ENCODE measurements at places on chromosomes 1 and 21.
A peak's percentile ranks its signal among the peaks of the same experiment; 100 is the strongest.

DNA sequence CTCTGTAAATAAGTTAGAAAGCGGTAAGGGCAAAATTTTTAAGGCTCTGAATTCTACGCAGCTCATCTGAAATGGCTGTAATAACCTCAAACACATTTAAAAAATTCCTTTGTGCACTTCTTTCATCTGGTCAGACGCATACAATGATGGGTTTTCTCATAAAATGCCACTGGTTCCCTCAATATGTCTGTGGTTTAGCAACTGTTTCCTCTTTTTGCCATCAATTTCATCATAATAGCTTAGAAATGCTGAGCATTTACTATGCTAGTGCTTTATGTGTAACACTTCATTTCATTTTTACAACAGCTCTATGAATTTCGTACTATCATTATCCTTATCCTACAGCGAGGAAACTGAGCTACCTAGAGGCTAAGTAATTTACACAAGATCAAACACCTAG, 35.3 kb upstream of the DMRTA2 start:
- ATAC-seq: no peak

- ATAC-seq: no peak
Observed at GRCh38 chr1:61419657-61420056, 305.3 kb downstream of the TM2D1 start.

DNA sequence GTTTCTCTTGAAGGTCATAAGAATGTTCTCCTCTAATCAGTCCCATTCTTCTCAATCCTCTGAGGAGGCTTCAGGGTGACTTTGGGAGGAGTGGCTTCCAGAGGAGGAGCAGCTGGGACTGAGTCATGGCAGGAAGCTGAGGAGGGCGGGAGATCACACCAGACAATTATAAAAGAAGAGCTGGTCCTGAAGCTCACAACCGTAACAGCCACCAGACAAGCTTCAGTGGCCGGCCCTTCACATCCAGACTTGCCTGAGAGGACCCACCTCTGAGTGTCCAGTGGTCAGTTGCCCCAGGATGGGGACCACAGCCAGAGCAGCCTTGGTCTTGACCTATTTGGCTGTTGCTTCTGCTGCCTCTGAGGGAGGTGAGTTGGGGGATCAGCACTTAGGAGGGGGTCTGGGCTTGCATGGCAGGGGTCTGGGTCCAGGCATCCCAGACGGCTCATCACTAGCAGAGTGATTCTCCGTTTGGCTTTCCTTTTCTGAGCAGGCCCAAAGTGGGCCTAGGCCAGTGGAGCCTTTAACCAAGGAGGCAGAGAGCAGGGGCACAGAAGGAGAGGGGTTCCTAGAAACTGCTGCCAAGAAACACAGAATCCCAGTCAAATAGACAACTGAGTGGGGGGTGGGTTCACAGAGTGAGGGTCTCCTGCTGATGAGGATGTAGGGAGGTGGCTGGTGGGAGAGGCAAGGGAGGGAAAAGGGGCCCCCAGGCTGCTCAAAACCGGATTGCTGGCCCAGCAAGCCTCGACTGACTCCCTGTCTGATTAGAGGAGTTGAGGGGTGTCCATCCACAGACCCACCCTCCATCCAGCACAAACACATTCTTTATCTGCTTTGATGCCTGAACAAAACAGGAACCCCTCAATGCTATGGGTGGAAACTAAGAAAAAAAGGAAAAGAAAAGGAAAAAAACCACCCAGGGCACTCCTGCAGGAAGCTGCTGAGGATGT, at the start of gene ECM1:
Gene ECM1 (plus strand): TSS at position 198 of the 953 bp plus-strand sequence. CDS start 101 bp downstream, at position 299.
- ATAC-seq: no peak

GRCh38 chr1:116316373-116316772, 56.7 kb upstream of the ATP1A1 start:
- ATAC-seq: no peak

DNA sequence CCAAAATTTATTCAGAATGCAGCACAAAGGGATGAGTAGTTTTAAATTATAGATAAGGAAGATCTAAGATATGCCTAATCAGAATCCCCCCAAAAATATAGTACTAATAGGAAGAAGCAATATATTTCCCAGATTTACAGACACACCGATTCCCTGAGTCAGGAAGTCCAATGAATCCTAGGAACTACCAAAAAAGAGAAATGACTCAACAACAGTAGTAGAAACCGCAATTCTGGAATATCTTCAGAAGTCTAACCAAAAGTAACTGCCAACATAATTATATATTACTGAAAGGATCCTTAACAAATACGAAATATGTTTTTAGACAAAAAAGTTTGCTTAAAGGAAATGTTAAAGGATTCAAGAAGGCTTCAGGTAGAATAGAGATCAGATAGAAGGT, 10.3 kb downstream of the AHCTF1 start:
- no peak for ATAC-seq

DNA sequence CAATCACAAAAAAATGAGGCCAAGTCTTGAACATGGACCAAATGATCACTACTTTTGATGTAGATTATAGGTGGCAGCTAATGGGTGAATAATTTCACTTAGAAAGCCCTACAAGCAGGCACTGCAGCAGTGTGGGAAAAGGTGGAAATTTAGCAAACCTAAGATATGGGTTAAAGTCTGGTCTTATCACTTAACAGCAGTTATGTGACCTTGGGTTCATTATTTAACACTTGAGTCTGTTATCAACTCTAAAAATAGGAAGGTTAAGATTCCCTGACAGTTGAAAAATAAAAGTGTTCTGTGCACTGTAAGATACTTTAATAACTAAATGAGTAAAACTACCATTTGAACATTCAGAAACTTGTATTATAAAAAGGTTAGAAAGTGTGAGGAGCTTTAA, 47.5 kb downstream of the SSX2IP start:
- ATAC-seq: no peak

DNA sequence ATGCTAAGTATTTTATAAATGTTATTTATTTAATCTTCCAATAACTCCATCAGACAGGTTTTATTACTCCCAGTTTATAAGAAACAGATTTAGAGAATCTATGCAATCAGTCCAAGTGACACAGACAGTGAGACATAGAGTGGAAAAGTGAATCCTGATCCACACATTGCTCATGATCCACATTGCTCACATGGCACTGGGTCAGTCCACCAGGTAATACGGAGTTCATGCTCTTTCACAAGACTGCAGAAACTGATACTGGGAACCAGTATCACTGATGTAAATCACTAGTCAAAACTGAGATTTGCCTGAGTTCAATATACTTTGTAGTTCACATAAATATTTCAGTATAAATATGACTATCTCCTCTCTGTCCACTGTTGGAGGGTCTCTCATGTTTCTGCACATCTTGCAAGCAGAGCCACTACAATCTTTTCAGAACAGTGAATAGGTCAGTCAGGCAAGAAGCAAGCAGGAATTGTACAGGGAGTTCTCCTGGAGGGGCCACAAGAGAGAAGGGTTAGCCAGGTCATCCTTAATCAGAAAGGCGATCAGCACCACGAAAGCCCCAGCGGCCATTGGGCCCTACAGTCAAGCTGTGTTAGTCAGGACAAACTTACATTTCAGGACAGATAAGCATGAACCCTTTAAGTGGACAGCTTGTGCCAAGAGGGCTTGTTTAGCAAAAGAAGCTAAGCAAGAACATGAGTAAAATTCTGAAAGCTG, 275.4 kb upstream of the NR5A2 start:
- no peak for ATAC-seq

DNA sequence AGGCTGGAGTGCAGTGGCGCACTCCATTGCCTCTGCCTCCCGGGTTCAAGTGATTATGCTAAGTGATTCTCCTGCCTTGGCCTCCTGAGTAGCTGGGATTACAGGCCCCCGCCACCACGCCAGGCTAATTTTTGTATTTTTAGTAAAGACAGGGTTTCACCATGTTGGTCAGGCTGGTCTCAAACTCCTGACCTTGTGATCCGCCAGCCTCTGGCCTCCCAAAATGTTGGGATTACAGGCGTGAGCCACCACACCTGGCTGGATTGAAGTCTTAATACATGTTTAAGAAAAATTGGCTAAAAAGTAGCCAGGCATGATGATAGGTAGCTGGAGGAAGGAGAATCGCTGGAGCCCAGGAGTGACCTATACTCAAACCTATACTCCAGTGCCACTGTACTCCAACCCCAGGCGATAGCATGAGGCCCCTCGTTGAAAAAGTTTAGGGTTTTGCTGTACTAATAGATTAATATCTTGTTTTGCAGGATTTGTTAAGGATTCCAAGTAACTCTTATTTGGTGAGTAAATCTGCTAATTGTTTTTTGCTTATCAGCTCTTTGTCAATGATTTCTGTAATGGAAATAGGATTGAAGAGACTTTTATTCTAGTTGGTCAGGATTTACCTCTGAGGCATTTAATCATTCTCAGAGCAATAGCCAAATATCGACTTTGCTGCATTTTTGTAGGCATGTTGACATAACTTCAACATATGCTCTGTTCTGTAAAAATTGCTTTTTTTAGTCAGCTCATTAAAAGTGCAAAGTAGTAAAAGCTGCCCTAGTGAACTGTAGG, 2.0 kb downstream of the RCC1 start:
- no peak for ATAC-seq

GRCh38 chr1:184502161-184502560, 115.3 kb downstream of the C1orf21 start:
- no peak for ATAC-seq

DNA sequence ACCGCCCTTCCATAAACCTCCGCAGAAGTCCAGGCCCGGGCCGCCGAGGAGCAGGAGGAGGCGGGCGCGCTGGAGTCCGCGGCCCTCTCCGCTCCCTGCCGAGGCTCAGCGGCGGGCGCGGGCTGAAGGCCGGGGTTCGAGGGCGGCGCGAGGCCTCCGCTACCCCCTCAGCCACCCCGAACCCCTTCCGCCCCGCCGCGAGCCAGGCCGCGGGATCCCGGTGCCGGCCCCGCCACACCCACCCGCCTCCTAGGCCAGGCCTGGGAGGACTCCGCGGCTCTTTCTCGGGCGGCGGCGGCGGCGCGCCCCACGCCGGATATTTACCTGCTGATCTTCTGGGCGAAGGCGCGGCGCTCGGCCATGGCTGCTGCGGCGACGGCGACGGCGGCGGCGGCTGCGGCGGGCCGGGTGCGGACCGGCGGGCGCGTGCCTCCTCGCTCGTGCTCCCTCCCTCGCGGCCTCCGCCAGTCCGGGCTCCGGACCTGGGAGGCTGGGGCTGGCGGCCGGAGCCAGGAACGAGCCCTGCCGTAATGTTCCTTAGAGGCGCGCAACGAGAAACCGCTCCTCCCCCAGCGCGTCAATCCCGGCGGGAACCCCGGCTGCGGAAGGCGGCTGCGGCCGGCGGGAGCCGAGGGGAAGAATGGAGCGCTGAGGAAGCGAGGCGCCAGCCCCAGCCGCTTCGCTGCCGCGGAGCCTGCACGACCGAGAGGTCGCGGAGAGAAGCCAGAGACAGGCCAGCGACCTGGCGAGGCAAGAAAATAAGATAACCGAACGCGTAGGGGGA, at the start of gene DOCK7:
Gene DOCK7 (minus strand): TSS at position 484 of the 784 bp plus-strand sequence. CDS start 122 bp downstream, at position 362.
- ATAC-seq: peak; percentile 68

DNA sequence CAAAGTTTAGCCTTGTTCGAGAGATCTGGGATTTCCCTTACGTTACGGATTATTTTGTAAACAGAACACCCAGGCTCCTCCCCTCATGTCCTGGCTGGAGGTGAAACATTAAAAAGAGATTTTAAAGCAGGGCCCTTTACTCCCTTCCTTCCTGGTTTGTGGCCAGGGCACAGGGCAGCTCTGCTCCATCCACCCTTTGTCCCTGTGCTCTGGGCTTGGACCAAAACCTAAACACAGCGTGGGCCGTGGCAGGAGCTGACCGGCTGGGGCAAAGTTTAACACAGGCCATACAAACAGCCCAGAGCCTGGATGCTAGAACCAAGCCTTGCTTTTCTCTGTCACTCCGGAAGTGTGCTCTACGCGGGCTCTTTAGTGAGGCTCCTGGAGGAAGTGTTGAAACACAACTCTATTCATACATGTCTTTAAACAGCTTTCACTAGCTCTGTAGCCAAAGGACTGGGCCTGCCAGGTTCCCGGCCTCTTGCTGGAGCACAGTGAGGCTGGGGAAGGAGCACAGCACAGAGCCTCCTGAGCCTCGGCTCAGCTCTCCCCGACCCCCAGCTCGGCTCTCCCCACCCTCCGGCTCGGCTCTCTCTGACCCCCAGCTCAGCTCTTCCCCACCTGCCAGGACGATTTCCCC, 84.7 kb downstream of the PDE9A start:
- ATAC-seq: no peak
